Lung (tissue), 17 donors: ENCODE measurements at places on chromosomes 3 and 15. TPM values are rescaled to one million over a fixed set of nuclear protein-coding genes. Genes with fewer than 3 reads are reported as not detected.

DNA sequence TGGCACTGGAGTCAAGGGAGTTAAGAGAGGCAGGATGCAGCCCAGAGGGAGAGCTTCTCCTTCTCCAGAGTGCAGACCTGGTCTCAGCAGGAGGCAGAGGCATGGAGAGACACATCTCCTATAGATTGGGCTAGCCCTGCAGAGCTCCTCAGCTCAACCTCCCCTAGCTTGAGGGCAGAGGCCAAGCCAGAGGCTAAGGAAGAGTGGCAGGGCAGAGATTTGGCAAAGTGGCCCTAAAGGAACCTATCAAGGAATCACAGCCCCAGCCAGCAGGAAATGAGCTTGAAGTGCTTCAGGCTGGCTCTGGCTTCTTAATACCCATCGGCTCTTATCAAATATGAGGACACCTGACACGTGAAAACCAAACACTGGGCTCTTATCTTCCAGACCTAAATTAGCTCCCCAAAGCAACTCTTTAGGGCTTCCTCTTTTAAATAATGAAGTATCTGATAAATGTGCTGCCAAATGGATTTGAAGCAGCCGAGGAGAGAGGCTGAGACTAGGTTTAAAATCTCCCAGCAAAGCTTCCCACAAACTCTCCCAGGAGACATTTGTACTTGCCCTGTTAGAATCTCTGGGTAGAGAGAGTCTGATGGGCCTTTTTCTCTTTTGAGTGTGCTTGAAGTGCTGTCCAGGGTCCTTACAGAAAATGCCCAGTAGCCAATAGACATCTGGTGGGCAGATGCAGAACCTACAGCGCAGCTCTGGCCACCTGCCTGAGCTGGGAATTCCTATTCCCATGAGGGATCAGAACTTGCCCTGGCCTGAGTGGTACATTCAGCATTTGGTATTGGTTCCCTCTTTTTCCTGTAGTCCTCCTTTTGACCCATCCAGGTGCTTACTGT, 271.4 kb downstream of the CLSTN2 start:
- no peak overlapping the region for H3K4me3 ChIP-seq
- no peak overlapping the region for H3K27ac ChIP-seq
- H3K36me3 ChIP-seq: no peaks in the 10 kb centered on the region

- H3K27me3 ChIP-seq: no peaks in the 10 kb centered on the region
- DNase-seq: no peak
- no peak overlapping the region for H3K27ac ChIP-seq
- H3K4me3 ChIP-seq: no peak overlapping the region
Observed at GRCh38 chr3:150107429-150108175, 136.9 kb upstream of the PFN2 start.

DNA sequence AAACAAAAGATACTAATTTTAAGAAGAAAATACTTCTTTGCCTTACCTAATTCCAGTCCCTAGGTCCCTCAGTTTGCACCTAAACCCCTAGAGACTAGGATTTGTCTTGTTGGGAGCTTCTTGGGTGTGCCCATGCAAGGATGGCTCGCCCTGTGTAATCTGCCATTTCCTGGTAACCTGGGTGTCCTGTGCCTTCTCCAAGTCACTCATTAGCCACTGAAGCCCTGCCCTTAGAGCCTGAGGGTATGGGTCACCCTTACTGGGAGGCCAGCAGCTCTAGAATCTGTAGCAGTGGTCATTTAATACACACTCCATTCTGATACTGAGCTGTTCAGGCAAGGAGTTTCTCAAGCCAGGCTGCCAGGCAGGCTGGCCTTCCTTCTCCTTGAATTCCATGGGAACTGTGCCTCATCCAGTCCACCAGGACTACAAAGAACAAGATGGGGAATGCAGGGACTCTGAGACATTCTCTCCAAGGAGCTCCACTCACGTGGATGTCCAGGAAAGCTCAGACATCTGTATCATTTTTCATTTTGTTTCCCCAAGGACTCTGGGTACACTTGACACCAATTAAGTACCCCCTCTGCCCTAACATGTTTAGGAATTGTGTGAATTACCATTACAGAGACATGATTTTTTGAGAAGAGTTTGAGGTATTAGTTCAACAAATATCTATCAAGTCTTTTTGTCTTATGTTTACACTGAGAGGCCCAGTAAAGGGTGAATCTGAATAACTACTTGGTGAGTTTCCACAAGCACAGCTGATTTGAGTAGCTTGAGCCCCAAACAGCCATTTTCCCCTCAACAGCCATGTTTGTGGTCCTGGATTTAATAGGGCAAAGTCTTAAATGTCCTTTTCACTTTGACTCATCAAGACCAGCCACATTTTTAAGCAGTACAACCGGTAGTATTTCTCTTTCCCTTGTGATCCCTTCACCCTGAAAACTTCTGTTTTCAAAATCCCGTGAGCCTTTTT, 52.6 kb downstream of the ARNT2 start:
- no peak for DNase-seq
- no peak overlapping the region for H3K4me3 ChIP-seq
- H3K27me3 ChIP-seq: no peaks in the 10 kb centered on the region

GRCh38 chr15:99440551-99441443, 125.0 kb upstream of the MEF2A start:
- H3K4me3 ChIP-seq: no peak overlapping the region
- H3K27ac ChIP-seq: peak overlapping the region; percentile 64
- no peaks in the 10 kb centered on the region for H3K27me3 ChIP-seq
- H3K4me1 ChIP-seq: peaks cover 14% of the 10 kb centered on the region
- no peak for DNase-seq
- no peaks in the 10 kb centered on the region for H3K36me3 ChIP-seq

The RHOV gene
- 2.1 TPM for total RNA-seq

DNA sequence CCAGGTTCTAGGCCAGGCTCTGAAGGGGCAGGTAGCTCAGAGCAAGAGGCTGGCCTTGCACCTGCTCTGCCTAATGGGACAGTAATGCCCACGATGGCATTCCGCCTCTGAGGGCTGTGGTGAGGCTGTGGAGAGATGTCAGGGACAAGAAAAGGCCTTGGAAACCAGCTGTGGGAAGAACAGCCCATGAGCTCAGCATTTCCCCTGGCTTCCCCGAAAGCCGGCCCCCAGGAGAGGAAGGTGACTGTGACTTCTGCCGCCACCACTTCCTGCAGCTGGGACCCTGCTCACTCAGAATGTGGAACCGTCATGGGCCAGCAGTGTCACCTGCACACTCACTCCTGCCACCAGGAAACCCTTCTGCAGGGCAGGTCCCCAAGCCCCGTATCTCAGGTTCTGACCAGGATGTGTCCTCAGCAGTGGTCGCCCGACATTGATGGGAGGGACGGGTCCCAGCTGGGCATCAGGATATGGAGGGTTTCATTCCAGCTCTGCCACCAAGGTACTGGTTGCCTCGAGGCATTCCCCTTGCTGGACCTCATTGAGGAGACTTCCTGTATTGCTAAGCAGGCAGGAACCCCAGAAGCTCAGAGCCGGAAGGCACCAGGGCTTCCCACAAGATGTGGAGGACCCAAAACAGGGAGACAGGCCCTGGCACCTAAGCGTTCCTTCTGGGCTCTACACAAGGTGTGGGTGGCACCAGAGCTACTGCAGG, 30.7 kb downstream of the SEMA7A start:
- no peaks in the 10 kb centered on the region for H3K27me3 ChIP-seq
- peak; percentile 42 for DNase-seq
- H3K4me1 ChIP-seq: peaks cover 11% of the 10 kb centered on the region
- H3K4me3 ChIP-seq: no peak overlapping the region

The DPH3 gene
- 11.7 TPM for total RNA-seq

The TM4SF1 gene
- total RNA-seq: 177 TPM

DNA sequence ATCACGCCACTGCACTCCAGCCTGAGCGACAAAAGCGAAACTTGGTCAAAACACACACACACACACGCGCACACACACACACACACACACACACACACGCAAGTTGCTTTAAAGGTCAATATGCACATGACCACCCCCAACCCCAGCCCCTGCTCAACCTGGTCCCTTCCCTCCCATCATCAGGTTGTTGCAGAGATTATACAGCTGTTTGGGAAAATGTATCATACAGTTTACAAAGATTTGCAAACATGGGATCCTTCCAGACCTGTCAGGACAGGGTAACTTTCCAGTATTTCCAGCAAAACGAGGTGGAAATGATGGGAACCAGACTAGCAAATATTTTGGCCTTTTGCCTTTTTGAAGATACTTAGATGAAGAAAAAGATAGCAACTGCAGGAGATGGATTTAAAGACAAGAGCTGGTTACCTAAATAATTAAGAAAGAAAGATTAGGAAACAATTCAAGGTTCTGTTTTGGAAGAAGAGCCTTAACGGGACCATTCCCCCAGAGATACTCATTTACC, 80.2 kb downstream of the TNIK start:
- no peaks in the 10 kb centered on the region for H3K36me3 ChIP-seq
- peak; percentile 32 for DNase-seq
- no peak overlapping the region for H3K27ac ChIP-seq
- H3K4me3 ChIP-seq: no peak overlapping the region

DNA sequence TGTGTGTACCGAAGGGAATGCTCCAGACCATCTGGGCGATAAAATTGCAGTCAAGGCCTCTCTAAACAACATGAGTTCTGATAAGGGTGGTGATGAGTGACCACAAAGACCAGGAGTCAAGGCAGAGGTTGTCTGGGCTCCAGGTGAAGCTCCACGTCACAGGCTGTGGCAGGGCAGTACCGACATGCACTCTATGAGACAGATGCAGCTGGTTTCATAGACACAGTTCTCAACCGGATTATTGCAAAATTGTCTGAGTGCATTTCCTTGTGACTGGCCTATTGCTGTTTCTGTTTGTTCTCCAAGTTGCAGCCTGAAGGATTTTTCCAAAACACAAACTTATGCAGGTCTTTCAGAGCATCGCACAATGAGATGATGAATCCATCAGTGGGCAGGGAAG, 157.5 kb upstream of the HES1 start:
- no peak overlapping the region for H3K4me3 ChIP-seq
- no peak overlapping the region for H3K27ac ChIP-seq
- peaks cover 26% of the 10 kb centered on the region for H3K4me1 ChIP-seq
- H3K27me3 ChIP-seq: no peaks in the 10 kb centered on the region

The NDUFB5 gene
- 72.1 TPM for total RNA-seq

- no peaks in the 10 kb centered on the region for H3K4me1 ChIP-seq
- H3K36me3 ChIP-seq: no peaks in the 10 kb centered on the region
- H3K27ac ChIP-seq: no peak overlapping the region
- H3K4me3 ChIP-seq: no peak overlapping the region
Observed at GRCh38 chr3:45204136-45204535, 22.0 kb downstream of the TMEM158 start.

GRCh38 chr15:96582473-96582872, 252.0 kb downstream of the NR2F2 start:
- H3K4me3 ChIP-seq: no peak overlapping the region
- no peaks in the 10 kb centered on the region for H3K36me3 ChIP-seq

The CLDN16 gene
- 0.26 TPM for total RNA-seq

The IMPG2 gene
- total RNA-seq: 0.15 TPM

- no peaks in the 10 kb centered on the region for H3K27me3 ChIP-seq
- H3K4me1 ChIP-seq: no peaks in the 10 kb centered on the region
- H3K27ac ChIP-seq: no peak overlapping the region
- no peak for DNase-seq
Observed at GRCh38 chr15:28889346-28889745, 3.6 kb downstream of the APBA2 start.

DNA sequence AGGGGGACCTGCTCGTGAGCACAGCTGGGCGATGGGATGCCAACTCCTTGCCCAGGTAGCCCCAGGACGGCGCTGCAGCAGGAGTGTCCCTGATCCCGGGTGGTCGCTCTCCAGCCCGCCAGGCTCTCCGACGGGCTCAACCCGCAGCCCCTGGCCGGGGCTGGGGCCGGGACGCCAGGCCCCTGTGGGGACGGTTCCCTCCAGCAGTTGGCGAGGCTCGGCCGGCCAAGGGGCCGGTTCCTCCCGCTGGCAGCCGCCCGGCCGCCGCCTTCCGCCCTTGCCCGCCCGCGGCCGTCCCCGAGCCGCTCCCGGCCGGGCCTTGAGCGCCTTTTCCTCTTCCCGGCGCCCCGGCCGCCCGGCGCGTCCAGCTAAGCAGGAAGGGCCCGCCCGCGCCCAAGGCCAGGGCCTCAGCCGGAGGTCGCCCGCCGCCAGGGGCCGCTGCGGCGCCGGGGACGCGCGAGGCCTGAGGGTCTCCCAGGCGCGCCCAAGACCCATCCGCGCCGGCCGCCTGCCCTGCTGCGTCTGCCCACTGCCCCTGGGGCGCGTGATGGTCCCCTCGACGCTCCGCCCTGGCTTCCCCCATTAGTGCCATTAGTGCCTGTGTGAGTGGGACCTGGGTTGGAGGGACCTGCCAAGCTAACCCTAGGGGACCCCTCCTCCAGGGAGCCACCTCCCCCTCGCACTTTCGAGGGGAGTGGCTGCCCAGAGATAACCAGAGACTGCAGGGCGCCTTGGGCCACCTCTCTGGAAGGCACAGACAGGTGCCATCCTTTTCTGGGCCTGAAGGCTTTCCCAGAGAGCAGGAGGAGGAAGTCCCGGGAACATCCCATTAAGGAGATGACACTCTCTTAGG, 106.4 kb downstream of the FBLN2 start:
- H3K36me3 ChIP-seq: no peaks in the 10 kb centered on the region
- H3K4me1 ChIP-seq: no peaks in the 10 kb centered on the region
- H3K27ac ChIP-seq: no peak overlapping the region
